ENCODE measurements at places on chromosomes 2 and 18.

DNA sequence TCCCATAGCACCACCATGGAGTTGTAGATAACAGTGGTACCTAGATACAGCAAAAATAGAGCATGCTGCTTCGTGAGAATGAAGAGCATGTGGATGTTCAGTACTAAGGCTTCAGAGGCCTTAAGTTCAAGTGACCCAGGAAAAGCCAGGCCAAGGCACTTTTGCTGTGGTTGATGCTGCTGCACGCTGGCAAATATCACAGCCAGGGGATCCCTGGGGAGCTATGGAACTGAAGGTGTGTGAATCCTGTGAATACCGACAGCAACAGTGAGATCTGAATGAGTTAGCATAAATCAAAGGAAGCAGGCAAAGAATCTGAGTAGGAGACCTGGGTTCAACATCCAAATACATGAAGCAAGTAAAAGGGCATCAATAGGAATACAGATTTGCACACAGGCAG lies 158.6 kb upstream of the THUMPD2 start:
- no peak for DNase-seq
- no peak overlapping the region for H3K27ac ChIP-seq
- H3K36me3 ChIP-seq: no peaks in the 10 kb centered on the region
- H3K4me1 ChIP-seq: peaks cover 17% of the 10 kb centered on the region

GRCh38 chr18:37710726-37711125 lies 145.1 kb upstream of the CELF4 start:
- no peaks in the 10 kb centered on the region for H3K27me3 ChIP-seq
- no peaks in the 10 kb centered on the region for H3K4me1 ChIP-seq
- no peak for DNase-seq
- H3K27ac ChIP-seq: no peak overlapping the region
- H3K36me3 ChIP-seq: no peaks in the 10 kb centered on the region
- H3K4me3 ChIP-seq: no peak overlapping the region

GRCh38 chr2:6934758-6935651 lies 17.8 kb downstream of the RNF144A start:
- H3K36me3 ChIP-seq: no peaks in the 10 kb centered on the region
- H3K4me1 ChIP-seq: no peaks in the 10 kb centered on the region
- H3K27me3 ChIP-seq: no peaks in the 10 kb centered on the region

DNA sequence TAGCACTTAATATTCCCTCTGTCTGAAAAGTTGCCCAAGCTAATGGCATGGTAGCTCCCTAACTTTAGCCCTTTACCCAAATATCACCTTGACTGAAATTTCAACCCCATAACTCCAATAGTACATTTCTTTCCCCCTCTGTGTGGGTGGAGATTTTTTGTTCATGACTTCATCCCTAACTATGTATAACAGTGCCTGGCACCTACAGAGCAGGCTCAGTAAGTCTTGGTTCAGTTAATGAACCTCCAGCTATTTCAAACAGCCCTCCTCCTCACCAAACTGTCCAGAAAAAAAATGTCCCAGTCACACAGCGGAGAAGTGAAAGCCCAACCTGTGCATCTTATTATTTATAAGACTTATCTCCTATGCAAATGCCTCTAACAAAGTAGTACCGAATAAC lies 18.6 kb downstream of the BUB1 start:
- no peaks in the 10 kb centered on the region for H3K4me1 ChIP-seq
- no peaks in the 10 kb centered on the region for H3K27me3 ChIP-seq
- H3K36me3 ChIP-seq: peaks cover 84% of the 10 kb centered on the region
- H3K4me3 ChIP-seq: no peak overlapping the region
- no peak for DNase-seq

DNA sequence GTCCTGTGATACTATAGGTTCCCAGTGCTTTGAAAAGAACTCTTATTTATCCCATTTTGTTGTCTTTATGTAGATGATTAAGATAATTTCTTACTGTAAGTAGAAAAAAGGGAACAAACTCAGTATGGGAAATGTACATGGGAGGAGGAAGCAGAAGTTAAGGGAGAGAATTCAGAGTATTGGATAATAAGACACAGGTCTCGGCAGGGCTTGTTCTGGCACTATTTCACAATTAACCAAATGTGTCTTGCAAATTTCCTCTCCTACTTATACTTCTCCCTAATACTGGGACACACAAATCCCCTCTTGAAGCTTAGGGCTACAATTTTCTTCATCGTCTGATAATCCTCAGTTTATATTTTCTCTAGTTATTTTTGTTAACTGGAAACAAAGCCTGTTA lies 744.0 kb downstream of the ADCYAP1 start:
- H3K4me3 ChIP-seq: no peak overlapping the region
- H3K4me1 ChIP-seq: no peaks in the 10 kb centered on the region
- H3K27me3 ChIP-seq: peaks cover 38% of the 10 kb centered on the region
- no peaks in the 10 kb centered on the region for H3K36me3 ChIP-seq
- H3K27ac ChIP-seq: no peak overlapping the region

Data from PC-3 (cell line).